Stimulated activated CD4-positive, alpha-beta T cell treated with anti-CD3 and anti-CD28 coated beads, Interleukin-12 subunit alpha, Interleukin-12 subunit beta, amount 100 ng/mL, for 48 hours (primary cell): ENCODE measurements at places on chromosomes 11 and 22.

- no peak for DNase-seq
These were observed 35.8 kb downstream of the MAML2 start for GRCh38 chr11:96306933-96307775.

- no peak for DNase-seq
These were observed 192.0 kb upstream of the NAV2 start for GRCh38 chr11:19520681-19521080.

DNA sequence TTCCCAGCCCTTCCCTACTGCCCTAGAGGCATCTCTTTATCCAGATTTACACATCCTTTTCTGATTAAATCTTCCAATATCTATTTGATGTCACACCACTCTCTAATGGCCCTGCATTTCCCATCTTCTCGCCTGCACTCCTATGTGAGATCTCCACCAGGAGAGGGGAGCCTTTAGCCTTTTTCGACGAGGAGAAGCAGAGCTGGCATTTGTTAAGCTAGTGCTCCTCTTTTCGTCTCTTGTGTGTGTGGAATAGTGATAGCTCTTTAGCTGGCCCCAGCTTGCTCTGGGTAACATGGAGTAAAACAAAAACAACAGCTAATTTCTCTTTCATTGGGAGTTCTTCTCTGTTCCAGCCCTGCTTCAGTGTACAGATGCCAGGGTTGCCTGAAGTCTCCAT, 536.5 kb downstream of the NTM start:
- DNase-seq = no peak

DNA sequence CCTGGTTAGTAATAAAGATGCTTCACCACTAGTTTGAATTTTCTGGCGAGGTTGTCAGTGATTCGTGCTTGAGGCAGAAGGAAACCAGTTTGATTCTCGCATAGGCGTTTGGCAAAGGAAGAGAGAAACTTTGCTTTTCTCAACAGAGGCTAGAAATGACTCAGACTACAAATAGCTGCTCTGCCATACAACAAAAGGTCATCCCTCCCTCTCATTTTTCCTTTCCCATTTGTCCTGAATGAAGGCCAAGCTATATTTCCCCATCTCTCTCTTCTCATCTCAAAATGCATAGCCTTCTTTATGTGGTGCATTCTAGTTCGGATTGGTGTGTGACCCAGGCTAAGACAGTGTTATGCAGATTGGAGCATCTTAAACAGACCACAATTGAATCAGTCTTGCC, 741.4 kb downstream of the NTM start:
- no peak for DNase-seq

- no peak for DNase-seq
These were observed 354.6 kb upstream of the DDI1 start for GRCh38 chr11:103681855-103682254.

DNA sequence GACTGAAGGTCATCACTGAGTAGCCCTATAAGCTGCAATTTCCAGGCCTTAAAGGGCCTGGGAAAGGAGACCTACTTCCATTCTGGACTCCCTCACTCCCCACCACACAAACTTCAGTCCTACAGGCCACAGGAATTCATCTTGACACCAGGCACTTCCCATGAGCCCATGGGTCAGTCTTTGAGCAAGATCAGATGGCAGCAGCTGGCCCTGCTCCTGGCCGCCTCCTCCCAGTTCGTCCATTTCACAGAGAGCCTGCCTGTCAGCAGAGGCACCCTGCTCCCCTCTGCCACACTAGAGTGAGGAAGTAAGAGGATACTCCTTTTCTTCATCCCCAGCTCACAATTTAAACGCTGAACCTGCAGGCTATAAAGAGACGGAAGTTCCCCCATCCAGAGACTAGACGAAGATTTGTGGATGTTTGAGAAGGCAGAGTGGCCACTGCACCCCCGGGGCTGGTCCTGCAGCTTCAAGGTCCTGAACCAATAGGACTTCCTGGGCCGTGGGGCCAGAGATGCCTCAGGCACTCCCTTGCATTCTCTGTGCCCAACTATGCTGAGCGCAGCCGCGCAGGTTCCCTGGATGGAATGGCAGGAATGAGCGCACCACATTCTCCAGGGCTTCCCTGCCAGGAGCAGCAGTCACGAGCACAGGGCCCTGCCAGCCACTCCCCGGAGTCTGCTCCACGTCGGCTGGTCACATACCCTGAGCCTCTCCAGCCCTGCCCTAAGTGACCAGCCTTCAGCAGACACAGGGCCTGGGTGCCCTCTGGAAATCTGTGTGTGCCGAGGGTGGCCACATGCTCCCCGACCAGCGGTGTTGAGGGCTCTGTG, 33.5 kb upstream of the BID start:
- DNase-seq = no peak

DNA sequence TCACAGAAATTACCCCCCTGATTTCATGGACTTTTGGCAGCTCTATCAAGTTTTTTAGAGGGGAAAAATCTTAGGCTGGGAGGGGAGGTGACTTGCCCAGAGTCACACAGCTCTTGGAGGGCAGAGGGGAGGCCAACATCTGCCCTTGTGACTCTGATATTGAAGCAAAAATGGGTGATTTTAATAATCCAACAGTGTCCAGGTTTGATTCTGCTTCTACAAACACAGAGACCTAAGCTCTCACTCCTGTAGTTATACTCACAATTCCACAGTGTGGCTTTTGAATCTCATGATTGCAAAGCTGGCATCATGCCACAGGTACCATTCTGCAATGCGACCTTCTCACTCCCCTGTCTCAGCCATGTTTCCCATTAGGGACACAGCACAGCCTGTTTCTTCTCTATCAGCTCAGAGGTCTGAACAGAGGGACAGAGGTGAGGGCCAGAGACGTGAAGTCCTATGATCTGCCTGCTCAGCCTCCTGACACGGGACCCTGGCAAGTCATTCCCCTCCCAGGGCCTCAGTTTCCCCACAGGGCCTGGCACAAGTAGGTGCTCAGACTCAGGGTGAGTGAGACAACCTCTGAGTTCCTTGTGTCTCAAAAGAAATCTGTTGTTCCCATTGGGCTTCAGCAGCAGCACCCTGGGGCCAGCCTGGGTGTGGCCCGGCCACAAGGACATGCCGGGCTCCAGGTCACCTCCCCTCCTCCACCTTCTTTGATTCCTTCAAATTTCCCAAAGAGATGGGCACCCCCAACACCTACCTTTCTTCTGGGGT, 766 bp downstream of the APOL2 start:
- no peak for DNase-seq
